ENCODE measurements at places on chromosomes 16 and 17.
A peak's percentile ranks its signal among the peaks of the same experiment; 100 is the strongest.

GRCh38 chr16:77794586-77794985 is 6.2 kb downstream of the VAT1L start:
- DNase-seq: no peak

- DNase-seq: peak; percentile 21
Observed at GRCh38 chr16:56257666-56258342, 66.5 kb downstream of the GNAO1 start.

DNA sequence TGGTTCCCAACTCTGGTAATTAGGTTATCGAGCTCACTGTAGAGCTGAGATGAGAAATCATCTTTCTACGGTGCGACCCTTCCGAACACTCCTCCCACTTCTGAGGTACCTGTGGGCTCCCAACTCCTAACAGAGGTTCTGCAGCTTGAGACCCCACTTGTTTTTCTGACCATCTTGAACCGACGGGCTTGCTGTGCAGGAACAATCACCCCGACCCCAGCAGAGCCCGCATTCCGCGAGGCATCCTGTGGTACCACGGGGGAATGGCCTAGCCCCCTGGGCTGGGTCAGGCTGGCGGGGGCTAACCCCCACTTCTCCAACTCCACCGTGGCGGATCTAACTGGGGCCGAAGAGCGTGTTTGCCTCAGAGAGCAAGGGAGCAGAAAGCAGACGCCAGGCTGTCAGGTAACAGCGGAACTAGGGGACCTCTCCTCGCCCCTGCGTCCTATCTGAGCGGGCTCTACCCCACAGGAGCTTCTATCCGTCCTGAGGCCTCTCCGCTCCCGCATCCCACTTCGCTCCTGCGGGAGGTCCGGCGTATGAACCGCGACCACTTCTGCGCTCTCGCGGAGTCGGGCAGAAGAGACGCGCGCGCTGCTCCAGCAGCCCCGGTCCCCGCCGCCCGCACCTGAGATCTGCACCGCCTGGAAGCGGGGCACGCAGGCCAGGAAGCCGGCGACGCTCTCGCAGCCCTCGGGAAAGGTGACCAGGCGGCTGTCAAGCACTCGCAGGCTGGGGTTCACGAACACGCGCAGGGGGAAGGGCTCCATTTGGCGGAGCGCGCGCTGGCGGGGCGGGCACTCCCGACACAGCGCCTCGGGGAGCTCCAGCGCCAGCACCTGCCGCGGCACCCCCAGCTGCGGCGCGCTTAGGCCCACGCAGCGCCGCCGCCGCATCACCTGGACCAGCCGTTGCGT is 761 bp downstream of the PDF start:
- no peak for DNase-seq

GRCh38 chr16:78704416-78704815 is 605.0 kb downstream of the WWOX start:
- no peak for DNase-seq

DNA sequence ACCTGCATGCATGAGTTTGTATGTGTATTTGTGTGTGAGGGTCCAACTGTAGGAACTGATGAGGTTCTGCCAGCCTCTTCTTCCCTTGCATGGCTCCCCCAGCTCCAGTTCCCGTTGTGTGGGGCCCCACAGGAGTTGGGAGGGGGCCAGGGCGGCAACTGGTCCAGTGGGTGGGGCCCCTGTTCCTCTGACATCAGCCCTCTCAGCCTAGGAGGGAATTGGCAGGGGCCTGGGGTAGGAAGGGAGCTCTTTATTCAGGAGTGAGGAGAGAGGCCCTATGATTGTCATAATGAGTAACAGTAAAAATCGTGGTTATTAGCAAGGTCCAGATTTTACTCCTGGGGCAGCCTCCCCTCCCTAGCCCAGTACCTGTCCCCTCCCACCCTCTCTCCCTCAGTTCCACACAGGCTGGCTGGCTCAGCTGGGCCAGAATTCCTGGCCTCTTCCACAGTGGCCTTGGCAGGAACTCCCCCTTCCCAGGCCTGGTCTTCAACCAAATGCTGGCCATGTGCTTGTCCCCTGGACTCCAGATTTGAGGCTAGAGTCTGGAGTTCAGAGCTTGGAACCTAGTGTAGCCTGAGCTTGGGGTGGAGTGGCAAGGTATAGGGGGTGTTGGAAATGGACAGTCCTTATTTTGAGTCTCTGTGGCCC is 18.9 kb downstream of the RARA start:
- DNase-seq: no peak

DNA sequence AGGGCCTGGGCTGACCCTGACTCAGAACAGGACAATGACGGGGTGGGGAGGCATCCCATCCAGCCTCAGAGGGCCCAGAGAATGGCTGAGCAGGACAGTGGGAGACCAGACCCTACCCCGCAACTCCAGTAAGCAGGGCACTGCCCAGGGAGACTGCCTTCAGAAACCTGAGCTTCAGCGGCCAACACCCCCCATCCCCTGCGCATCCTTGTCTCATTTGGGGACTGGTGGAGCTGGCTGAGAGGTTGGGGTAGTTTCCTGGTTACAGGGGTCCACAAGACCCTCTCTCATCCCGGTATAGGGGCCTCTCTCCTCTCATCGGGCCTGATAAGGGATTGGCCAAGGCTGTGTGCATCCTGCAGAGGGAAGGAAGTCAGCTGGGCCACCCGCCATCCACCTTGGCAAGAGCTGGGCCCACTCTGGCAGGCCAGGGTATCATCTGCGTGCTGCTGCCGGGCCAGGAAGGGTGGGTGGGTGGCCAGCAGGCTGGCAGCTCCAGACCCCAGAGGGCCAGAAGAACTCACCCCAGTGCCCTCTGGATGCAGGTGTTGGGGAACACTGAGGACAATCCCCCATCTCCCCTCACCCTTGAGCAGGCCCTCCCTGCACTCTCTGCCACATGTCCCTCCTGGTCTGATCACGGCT is 229.1 kb downstream of the KATNIP start:
- DNase-seq: no peak

DNA sequence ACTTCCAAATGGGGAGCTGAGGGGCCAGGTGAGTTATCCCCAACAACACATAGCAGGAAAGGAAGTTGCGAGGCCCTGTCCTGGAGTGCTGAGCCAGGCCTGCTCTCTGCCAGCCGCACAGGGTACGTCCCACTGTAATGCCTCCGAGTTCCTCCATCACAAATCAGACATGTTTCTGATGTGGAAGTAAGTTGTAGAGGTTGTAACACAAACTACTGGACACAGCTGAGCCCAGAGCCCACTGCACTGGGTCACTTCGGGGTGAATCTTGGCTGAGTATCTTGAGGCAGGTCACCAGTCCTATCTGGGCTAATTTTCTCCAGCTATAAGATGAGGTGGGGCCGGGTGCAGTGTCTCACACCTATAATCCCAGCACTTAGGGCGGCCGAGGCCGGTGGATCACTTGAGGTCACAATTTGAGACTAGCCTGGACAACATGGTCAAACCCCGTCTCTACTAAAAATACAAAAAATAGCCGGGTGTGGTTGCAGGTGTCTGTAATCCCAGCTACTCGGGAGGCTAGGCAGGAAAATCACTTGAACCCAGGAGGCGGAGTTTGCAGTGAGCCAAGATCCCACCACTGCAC is 100.8 kb upstream of the CDH5 start:
- DNase-seq: peak; percentile 37

DNA sequence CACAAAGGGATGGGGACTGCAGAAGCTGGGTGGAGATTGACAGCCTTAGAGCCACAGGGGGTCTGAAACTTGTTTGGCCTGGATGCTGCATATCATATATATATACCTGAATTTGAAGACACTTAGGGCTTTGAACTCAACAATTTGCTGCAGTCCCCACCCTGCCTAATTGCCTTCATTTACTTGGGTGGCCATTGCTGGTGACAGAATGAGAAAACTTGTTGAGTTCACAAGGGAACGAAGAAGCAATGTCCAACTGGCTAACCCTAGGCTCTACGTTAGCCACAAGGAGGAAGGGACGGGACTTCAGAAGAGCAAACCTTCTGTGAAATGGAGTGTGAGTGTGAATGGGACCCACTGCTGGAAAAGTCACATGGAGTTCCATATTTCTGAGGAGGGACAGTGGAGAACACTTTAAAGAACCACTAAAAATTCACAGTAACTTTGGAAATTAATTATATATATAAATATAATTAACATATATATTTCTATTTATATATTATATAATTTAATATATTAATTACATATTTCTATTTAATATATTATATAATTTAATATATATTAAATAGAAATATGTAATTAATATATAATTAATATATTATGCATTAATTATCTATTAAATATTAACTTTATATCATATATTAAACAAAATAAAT is 215.3 kb upstream of the SOX9 start:
- no peak for DNase-seq

DNA sequence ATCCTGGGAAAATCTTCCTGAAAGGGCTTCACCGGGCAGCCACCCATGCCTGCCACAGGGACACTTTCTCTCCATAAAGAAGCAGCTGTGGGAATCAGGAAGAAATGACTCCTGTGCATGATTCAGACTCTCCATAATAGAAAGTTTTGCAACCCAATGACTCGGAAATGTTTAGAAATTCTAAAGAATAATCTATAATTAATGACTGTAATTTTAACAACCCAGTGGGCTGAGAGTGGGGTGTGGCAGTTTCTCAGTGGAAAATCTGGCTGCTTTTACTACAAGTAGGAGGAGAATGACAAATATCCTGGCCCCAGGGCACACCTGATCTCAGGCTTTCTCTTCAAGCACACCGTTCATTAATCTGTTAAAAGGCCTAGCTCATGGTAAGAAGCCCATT is 25.7 kb downstream of the IRF8 start:
- peak; percentile 68 for DNase-seq

DNA sequence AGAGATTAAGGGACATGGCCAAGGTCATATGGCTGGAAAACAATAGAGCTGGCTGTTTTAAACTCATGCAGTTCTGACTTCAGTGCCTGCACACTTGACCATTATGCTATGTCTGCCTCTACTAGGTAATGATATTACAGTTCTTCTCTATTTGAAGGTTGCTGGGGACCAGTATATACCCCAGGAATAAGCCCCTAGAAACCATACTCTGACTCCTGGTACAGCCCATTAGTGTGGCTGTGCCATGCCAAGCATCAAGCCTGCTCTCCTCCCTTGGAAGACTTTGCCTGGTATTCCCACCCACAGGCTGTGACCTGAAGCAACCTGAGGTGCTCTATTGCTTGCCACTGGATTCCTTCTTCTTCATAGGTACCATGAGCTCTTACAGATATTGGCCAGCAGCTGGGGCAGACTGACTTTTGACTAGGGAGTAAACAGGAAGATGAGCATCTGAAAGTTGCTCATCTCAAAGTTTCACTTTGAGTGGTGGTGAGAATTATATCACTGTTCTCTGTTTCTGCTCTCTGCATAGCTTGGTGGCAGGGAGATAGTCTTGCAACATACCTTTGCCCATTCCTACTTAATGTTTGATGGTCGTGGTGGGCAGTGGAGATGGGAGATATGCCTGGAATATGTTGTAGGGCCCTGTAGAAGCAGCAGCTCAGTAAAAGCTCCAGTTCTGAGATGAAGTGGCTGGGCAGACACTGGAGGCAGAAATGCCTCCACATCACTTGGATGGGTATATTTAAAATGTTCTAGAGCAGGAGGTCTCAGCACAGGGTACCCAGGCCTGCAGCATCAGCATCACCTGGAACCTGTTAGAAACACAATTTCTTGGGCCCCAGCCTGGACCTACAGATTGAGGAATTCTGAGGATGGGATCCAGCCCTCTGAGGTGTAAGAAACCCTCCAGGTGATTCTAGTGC is 274.7 kb downstream of the HS3ST4 start:
- DNase-seq: no peak

- DNase-seq: peak; percentile 83
Observed at GRCh38 chr16:66899945-66900710, 18.6 kb downstream of the CDH16 start.

DNA sequence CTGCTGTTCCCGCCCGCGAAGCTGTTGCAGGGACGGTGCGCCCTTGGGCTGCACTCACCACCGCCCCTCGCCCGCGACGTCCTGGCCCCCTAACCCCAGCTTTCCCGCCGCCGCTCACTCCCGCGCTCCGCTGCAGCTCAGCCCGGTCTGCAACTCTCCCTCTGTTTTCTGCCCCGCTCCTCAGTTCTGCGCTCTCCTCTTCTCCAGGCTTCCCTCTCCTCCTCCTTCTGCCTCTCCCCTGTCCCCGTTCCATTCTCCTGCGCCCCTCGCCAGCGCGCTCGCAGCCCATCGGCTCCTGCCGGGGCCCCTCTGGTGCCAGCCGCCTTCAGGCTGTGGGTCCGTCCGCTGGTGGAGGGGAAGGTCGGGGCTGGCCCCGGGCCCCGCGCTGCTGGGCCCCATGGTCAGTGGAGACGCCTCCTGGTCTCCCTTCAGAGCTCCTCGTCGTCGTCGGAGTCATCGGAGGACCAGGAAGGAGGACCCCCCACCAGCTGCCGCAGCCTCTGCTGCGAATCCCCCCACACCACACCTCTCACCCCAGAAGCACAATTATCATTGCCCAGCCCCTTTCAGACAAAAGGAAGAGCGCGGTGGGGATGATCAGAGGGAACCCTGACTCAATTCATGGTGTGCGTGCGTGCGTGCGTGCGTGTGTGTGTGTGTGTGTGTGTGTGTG is 223.2 kb upstream of the FOXF1 start:
- DNase-seq: no peak

DNA sequence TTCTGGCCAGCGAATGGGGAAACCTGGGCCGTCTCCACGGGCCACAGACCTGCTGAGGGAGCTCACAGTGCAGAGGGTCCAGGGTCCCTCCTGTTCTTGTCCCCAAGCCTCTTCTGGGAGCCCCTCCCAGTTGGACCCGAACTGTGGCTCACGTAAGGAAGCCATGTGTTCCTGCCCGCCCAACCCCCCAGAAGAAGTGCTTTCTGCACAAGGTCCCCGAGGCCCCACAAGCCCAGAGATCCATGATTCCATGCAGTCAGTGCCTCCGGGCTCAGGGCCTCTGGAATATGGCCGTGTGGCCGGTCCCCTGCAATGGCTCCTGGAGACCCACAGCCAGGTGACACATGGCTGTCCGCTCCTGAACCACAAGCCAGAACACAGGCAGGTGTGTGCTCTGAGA is 272.4 kb downstream of the C16orf95 start:
- DNase-seq: peak; percentile 38

DNA sequence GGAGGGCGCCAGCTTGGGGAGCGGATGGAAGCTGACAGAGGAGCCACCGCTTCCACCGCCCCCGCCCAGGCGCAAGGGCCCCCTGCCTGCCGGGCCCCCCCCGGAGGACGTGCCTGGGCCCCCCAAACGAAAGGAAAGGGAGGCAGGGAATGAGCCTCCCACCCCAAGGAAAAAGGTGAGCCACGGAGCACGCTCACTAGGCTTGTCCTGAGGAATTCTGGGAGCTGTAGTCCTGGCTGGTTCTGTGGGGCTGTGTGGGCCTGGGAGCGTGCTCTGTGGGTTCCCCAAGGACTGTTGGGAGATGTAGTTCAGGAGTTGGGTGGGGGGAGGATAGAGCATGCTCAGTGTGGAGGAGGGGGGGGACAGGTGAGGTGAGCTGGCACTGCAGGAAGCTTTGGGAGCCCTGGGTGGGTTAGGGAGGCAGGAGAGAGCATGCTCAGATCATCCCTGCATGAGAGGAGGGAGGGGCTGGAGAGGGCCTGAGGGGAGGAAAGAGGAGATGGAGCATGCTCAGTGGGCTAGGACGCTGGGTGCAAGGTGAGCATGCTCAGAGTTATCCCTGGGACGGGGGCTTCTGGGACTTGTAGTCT is 4.5 kb downstream of the FBXL19 start:
- peak; percentile 96 for DNase-seq

GRCh38 chr17:31856750-31857149 is 2.3 kb downstream of the COPRS start:
- no peak for DNase-seq

All from islet precursor cell (in vitro differentiated cells).